ENCODE measurements at places on chromosomes 11 and 22. TPM values are rescaled to one million over a fixed set of nuclear protein-coding genes. Genes with fewer than 3 reads are reported as not detected.

Gene DEPDC7
- total RNA-seq = 0.90 TPM

Gene FOLR1
- total RNA-seq = 1.3 TPM

Gene MMP26
- not detected for total RNA-seq

Gene ELMOD1
- under 0.01 TPM for total RNA-seq

Gene SLC22A25
- not detected for total RNA-seq

Gene CCDC116
- total RNA-seq = not detected

Gene ANO3
- total RNA-seq = under 0.01 TPM

Gene IL18BP
- 1.4 TPM for total RNA-seq

Gene TRPC6
- 0.79 TPM for total RNA-seq

Gene ABTB2
- total RNA-seq = 0.53 TPM
